ENCODE measurements at places on chromosomes 13 and 19. TPM values are rescaled to one million over a fixed set of nuclear protein-coding genes. Genes with fewer than 3 reads are reported as not detected.

Gene FGF22
- 0.95 TPM for total RNA-seq

Gene SELENOV
- not detected for total RNA-seq

Gene NEK5
- total RNA-seq = 0.08 TPM

Gene GPR183
- not detected for total RNA-seq

Gene MAG
- total RNA-seq = not detected

Gene SIGLEC5
- total RNA-seq = not detected

Gene FGF21
- not detected for total RNA-seq

Gene KLF1
- total RNA-seq = not detected

Gene ACER1
- total RNA-seq = not detected

Data from A549 treated with RU486 at 1 μM for 4 hours (cell line).